SJCRH30 (cell line): ENCODE measurements at places on chromosomes 5 and 9. TPM values are rescaled to one million over a fixed set of nuclear protein-coding genes. Genes with fewer than 3 reads are reported as not detected.

- no peak for DNase-seq
Measured at GRCh38 chr9:76521906-76522305, 62.9 kb downstream of the GCNT1 start.

- no peak for DNase-seq
Measured at GRCh38 chr9:3191715-3192114, 334.1 kb downstream of the RFX3 start.

DNA sequence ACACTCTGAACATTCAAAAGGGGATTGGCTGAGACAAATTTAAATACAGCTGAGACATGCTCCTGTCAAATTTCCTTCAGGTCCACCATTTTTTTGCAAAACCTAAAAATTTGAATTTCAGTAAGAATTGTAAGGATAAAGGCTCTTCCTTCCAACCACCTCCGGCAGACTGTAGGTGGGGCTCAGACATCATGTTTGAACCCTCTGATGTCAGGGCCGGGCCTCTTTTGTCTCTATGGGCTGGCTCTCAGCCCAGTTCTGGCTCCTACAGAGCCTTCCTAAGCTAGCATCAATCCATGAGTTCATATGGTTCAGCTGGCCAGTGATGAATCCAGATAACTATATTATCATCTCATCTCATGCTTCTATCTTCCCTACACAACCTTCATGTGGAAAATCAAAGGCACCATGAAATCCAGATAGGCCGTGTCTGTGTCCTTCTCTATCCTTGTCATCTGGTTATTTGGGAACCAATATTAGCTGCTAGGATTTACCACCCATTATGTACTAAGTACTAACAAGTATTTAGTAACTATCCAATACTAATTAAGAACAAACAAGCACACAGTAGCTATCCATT, 44.2 kb downstream of the NIPSNAP3B start:
- peak; percentile 11 for DNase-seq

The IRX1 gene
- total RNA-seq = 4.0 and 4.9 TPM in 2 replicates

GRCh38 chr5:171313481-171314206, 4.6 kb downstream of the TLX3 start:
- no peak for DNase-seq

- DNase-seq = no peak
Measured at GRCh38 chr5:31463351-31463750, 68.5 kb downstream of the DROSHA start.

GRCh38 chr5:142758062-142758795, 11.9 kb upstream of the ARHGAP26 start:
- DNase-seq = no peak

- DNase-seq = no peak
Measured at GRCh38 chr5:142719836-142720370, 34.0 kb upstream of the FGF1 start.

DNA sequence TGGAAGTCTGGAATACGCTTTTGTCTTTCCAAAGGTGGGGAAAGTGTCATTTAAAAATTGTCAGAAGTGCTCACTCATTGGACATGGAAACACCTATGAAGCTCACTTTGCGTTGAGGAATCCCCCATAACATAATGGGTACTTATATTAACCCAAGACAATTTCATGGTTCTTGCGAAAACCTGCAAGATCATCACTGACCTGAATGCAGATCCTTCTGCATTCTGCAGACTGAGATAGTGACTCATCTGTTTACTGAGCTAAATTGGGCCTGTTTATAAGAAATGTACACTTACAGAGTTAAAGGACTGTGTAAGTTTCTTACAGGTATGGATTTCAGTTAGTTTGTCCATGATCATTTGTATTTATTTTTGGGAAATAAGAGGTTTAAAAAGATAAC, 153.0 kb downstream of the HMHB1 start:
- no peak for DNase-seq

- DNase-seq = peak; percentile 71
Measured at GRCh38 chr9:114224247-114224610, 68.9 kb downstream of the COL27A1 start.

GRCh38 chr5:113162770-113163169, 186.2 kb downstream of the DCP2 start:
- DNase-seq = no peak

GRCh38 chr9:101427957-101428655, 7.5 kb downstream of the ALDOB start:
- no peak for DNase-seq

The ACSL6 gene
- total RNA-seq = not detected in 2 replicates

DNA sequence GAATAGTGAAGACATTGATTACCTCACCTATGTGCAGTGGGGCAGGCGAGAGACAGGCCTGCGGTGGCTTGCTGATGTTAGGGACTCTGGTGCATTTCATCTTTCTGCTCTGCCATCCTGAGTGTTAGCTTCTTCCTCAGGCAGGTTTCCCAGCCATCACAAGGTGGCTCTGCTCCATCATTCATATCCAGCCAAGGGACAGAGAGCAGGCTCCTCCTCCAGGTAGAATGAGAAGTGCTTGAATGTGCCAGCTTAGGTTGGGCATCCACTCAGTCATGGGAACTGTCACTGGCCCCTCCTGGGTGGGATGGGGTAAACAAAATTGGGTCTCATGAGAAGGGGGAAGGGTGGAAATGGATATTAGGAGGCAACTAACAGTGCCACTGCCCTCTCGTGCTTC, 24.8 kb downstream of the GPR107 start:
- DNase-seq = no peak

DNA sequence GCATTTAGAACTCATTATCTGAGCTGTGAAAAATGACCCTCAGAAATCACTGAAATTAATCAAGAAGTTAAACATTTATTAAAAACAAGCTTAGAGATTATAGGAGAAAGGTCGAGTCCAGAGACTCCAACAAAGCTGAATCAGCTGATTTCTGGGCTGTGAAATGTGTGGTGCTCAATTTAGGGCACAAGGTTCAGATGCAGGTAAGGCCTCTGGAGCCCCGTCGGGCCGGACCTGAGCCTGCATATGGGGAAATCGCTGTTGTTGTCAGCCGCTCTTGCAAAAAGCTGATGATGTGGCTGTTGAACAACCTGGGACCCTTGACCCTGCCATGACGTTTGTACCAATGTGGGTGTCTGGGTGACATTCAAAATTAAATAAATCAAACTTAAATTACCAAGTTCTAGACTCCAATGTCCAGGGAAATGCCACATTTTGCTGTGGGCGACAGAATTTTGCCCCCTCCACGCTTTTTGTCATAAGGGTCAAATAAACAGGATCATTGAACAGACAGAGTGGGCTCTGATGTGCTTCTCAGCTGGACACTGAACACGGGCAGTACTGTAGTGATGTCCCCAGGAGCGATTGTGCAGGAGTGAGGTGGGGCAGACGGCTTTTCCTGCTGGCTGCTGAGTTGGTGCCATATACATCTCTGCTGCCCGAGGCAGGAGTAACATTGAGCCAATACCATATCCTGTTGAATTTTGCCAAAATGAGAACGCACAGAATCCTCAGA, 27.2 kb upstream of the FBP1 start:
- DNase-seq = no peak

GRCh38 chr5:173941758-173942401, 47.1 kb upstream of the C5orf47 start:
- no peak for DNase-seq

DNA sequence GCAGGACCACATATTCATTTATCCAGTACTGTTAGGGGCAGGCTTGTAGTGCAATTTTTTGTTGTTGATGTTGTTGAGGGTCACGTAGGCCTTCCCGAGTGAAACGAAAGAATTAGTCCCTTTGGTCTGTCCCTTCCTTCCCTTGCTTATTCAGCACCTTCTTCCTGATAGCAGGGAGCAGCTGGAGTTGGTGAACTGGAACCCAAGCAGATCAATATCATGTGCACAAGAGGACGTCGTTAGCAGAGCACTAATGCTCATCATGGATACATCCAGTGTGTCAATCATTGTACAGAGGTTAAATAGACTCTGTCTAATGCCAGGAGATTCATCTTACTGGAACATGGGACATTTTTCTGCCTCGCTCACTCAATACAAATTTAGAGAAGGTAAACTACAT, 33.0 kb upstream of the MAP1B start:
- DNase-seq = no peak

The TLN1 gene
- total RNA-seq = 65.0 and 70.4 TPM in 2 replicates

DNA sequence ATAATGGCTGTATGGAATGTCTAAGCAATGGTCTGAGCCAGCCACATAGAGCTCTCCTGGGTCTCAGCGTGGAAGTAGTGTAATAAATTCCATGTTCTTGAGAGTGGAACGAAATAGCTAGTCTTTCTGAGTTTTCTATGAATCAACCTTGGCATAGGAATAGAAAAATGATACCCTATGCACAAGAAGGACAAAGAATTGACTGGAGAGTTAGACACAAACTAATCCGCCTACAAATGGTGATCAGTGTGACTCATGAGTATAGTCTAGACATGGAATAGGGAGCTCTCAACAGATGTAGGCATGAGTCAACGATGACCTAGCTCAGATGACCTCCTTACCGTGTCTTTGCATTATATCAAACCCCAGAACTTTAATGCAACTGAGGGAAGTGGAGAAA, 256.8 kb upstream of the GRIN3A start:
- peak; percentile 95 for DNase-seq

- no peak for DNase-seq
Measured at GRCh38 chr9:100426189-100426529, 784 bp upstream of the MSANTD3 start.

The OLFML2A gene
- 11.8 and 13.4 TPM in 2 replicates for total RNA-seq

DNA sequence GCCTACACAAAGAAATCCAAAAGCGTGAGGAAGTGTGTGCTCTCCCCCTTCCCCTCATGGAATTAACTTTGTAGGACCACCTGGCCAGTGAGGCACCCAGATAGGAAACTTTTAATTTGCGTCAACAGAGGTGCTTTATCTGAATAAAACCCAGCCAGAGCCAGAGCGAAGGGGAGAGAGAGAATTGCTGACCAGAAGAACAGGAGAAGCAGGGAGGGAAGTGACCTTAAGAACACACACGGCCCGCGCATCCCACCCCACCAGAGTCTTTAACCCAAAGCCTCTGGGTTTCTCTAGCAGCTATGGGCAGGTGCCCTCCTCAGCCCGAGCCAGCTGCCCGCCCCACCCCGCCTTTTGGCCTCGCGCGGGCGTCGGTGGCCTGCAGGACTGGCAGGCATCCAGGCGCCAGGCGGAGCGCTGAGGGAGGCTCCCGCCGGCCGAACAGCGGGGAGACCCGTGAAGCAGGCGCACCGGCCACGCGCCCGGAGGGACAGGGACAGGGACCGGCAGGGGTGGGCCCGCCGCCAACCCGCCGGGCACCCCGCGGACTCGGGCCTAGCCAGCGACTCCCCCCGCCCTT, 580 bp downstream of the ERAP1 start:
- DNase-seq = peak; percentile 83

GRCh38 chr9:116365056-116365471, 211.5 kb downstream of the PAPPA start:
- DNase-seq = peak; percentile 89
